ENCODE measurements at places on chromosomes 16 and 17.
A peak's percentile ranks its signal among the peaks of the same experiment; 100 is the strongest.

DNA sequence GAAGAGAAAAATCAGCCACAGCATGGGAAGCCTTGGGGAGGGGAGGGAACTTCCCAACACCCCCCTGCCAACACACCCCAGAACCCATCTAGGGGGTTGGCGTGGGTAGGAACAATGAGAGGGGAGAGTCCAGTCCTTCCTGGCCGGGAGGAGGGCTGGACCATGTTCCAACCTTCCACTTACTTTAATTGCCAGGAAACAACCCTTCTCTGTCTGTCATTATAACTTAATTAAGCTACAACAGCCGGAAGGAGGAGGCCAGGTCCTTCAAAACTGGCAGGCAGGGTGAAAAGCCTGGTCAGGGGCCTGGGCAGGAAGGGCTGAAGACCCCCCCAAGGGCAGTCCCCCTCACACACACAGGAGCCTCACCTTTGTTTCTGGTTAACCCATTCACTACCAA is 447.0 kb downstream of the SOX9 start:
- DNase-seq: no peak

DNA sequence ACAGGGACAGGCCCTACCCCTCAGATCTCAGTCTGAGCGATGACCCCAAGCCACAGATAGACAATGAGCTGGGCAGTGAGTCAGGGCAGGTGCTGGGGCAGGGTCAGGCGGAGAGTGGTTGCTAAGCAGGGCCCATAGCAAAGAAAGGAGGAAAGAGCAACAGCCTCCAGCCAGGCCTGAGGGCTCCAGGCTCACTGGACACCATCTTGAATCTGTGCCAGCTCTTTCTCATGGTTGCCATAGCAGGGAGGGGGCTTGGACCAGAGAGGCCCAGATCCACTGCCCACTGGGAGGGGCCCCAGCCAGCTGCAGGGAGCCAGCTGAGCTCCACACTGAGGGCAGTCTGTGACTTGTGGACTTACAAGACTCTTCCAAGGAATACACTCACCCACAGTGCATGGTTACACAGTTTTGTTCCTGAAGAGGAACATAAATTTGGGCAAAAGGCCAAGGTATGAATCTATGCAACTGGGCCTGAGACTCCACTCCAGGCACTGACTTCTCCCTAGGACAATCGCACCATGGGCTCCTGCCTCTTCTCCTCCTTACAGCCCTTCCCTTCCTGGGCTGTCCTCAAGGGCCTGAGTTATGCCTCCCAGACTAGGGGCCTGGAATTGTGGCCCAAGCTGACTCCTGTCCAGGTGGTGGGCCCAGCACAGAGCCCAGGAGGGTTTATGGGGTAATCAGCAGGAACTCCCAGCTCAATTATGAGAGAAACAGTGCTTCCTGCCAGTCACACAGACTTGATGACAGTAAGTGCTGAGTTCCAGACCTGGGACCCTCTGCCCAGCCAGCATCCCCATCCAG is 59.9 kb downstream of the BEAN1 start:
- peak; percentile 75 for DNase-seq

DNA sequence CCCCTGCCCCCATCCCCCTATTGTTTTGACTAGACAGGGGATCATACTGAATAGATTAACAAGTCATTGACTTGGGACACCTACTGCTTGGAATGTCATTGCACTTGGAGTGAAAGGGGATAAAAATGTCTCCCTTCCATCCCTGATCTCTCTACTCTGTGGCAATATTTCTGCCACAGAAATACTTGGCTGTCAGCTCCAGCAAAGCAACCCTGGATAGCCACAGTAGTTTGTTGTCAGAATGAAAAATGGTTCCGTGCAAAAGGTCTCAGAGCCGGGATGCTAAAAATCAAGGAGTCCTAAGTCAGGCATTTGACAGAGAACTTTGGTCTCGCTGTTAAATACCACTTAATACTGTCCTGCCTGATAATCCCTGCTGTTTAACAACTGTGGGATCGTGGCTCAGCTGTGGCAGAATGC is 722.0 kb upstream of the SOX9 start:
- no peak for DNase-seq

DNA sequence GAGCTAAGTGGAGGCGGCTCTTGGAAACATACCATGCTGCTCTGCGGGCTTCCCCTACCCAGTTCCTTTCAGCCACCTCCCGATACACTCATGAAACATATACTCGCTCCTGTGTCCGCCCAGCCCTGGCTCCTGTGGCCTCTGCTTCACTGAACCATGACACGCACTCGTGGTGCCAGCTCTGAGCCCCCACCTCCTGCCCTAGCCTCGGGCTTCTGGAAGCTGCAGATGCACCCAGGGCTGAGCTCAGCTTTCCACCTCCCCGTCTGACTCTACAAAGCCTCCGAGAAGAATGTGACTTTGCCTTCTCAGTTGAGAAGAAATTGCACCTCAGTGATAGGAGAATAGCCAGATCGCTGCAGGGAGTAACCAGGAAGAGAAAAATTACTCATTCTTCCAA is 11.0 kb downstream of the CALB2 start:
- DNase-seq: no peak

DNA sequence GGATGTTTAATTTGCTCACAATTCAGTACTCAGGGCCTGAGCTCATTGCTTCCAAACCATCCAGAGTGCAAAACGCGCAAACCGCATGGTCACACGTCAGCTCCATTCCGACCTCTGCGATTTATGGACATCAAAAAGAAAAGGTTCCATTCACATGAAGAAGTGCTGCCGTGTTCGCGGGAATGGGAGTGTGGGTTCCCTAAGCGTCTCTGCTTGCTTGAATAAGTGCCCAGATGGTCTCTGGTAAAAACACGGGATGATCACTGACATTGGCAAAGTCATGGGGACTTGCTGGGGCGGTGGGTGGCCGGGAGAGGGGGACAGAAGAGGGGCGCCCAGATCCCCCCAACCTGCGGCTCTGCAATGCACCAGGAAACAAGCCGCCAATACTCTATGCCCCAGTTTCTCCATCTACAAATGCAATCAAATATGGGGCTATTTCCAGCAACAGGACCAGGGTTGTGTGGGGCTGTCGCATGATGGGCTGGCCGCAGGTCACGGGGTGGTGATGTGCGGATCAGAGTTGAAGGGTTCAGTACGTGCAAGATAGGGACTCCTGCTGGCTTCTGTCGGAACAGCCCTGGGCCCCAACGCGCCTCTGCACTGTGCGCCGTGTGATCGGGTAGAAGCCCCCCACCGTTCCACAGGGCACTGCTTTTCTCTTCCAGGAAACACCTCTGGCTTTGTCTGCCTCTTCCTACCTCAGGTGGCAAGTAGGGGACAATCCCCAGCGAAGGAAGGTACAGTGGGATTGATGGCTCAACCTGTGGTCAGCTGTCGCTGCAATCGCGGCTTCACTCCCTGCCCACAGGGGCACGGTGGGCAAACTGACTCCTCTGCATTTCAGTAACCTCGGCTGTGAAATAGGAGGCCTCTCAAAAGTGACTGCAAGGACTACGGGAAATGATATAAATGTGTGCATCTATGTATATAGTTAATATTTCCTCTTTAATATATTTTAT is 11.2 kb downstream of the FOXF1 start:
- no peak for DNase-seq

GRCh38 chr16:19737306-19738038 is 19.4 kb downstream of the IQCK start:
- no peak for DNase-seq

DNA sequence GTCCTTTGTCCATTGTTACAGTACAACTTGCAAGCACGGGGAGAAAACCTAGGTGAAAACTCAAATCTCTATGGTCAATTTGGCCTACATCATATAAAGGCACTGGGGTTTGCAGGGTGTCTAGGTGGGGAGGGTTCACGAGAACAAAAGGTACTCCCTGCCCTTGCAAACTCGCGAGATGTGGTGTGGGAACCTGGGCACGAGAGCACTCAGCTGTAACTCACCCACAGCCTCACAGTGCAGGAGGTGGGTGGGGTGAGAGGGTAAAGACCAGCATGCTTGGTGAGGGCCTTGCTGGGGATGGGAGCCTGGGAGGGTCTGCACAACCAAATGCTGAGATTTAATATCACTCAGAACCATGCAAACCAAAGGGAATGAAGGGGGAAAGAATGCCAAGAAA is 18.4 kb upstream of the ZNF594 start:
- no peak for DNase-seq

- DNase-seq: no peak
These were observed 12.1 kb downstream of the ABCA9 start for GRCh38 chr17:69048634-69049033.

GRCh38 chr16:86498155-86498670 is 12.1 kb upstream of the FOXF1 start:
- DNase-seq: no peak

DNA sequence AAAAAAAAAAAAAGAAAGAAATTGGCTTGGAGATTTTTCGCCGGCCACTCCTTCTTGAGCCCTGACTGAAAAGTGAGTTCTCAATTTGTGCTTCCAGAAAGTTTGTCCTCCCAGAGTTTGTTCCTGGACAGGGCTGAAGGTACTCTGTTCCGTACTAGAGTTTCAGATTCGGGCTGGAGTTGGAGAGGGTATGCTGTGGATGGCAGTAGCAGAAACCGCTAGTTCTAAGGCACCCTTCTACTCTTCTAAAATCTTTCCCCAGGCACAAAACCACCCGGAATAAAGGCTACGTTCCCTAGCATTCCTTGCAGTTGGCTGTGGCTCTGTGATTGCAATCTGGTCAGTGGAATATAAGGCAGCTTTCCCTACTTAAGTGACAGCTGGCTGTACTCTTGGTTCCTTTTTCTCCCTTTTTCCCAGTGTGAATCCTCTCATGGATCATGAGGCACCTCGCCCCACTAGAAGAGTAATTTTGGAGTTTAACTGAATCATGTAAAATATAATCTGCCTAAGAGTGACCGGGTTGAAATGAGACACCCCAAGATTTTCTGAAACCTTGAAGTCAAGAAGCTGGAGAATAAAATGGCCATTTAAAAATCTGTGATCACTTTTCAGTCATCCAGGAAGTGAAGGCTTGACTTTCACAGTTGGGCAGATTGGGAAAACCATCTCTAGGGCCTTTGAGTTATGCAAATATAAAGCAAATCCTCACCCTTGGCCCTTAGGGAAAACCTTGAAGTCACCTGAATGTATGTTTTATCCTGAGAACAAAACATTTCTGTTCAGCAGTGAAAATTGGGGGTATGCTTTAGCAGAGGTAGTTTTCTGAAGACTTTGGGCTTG is 901 bp upstream of the HEATR6 start:
- DNase-seq: no peak

- DNase-seq: peak; percentile 34
These were observed 508.1 kb downstream of the HAPSTR1 start for GRCh38 chr16:9599415-9600120.

DNA sequence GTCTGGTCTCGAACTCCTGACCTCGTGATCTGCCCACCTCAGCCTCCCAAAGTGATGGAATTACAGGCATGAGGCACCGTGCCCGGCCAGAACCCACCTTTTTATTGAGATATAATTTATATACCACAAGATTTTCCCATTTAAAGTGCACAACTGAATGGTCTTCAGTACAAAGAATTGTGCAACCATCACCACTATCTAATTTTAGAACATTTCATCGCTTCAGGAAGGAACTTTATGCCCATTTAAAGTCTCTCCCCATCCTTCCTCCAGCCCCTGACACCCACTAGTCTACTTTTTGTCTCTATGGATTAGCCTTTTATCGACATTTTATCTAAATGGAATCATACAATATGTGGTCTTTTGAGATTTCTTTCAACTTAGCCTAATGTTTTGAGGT is 25.4 kb upstream of the HELZ start:
- no peak for DNase-seq

DNA sequence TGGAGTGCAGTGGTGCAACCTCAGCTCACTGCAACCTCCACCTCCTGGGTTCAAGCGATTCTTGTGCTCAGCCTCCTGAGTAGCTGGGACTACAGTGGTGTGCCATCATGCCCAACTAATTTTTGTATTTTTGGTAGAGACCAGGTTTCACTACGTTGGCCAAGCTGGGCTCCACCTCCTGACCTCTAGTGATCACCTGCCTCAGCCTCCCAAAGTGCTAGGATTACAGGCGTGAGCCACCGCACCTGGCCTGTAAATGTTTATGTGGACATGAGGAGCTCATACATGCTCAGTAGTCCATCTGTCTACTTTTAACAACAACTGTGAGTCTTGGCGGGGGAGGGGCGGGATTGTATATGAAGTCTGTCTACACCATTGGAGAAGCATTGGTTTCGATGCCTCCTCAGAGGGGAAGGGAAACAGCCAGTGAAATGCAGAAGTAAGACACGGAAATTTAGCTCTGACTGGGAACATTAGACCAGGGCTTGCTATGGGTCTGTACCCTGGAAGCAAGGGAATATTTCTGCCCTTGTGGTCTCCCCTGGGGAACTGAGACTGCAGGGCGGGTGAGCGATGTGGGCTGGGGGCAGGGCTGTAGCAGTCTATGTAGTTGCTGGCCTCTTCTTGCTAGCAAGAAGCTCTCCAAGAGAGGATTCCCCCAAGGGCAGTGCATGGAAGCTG is 9.3 kb downstream of the NUBP1 start:
- peak; percentile 42 for DNase-seq

GRCh38 chr16:23974223-23974622 is 138.4 kb downstream of the PRKCB start:
- no peak for DNase-seq

DNA sequence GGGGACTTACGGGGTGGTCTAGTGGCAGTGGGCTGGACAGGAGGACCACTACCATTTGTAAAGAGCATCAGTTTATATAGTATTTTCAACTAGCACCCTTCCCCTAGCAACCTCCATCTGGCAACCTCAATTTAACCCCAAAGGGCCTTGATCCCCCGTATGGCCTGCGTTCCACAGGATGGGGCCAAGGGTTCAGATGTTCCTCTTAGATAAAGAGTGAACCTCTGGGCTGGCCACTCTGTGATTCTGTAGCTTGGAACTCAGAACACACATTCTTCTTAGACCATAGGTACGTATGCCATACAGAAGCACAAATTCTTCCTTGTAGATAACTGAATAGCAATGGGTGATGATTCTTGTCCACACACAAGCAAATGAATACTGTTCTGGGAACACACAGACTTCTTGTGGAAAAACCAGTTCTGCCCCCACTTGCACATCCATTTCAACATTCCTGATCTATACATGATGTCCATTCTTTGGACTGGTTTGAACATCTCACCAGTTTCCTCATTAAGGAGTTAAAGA is 1.9 kb upstream of the GGA2 start:
- DNase-seq: no peak

GRCh38 chr17:12599186-12599920 is 66.3 kb upstream of the MYOCD start:
- DNase-seq: no peak

DNA sequence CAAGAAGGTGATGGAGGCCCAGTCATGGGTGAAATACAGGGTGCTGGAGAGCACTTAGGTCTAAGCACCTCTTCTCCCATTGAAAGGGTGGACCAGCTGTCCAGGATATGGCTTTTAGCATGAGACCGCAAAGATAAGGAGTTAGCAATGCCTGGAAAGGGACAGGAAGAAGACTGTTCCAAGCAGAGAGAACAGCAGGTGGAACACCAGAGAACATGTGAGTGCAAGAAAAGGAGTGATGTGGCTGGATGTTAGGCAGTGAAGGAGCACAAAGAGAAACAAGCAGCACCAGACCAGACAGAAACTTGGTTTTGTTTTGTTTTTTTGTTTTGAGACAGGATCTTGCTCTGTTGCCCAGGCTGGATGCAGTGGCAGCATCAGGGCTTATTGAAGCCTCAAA is 45.4 kb upstream of the CCL1 start:
- no peak for DNase-seq
